T-helper 17 cell (primary cell): ENCODE measurements at places on chromosomes 2 and 18.

GRCh38 chr2:128456281-128456680 is 137.6 kb upstream of the HS6ST1 start:
- DNase-seq, result no peak

DNA sequence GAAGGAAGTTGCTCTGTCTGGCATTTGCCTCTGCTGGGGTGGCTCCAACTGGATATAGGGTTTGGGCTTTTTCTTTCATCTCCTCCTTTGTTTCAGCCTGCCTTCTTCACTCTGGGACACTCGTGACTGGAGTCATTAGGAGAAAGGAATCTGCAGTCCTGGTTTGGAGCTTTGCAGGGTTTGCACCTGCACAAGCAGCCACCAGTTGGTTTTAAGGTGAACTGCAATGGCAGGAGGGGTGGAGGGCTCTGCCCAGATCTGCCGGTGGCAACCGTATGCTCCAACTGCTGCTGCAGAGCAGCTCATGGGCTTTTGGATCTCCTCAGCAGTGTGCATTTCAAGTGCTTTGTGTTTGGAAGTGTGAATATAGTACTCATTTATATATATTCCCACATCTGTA is 131.3 kb upstream of the MGAT5 start:
- no peak for DNase-seq

DNA sequence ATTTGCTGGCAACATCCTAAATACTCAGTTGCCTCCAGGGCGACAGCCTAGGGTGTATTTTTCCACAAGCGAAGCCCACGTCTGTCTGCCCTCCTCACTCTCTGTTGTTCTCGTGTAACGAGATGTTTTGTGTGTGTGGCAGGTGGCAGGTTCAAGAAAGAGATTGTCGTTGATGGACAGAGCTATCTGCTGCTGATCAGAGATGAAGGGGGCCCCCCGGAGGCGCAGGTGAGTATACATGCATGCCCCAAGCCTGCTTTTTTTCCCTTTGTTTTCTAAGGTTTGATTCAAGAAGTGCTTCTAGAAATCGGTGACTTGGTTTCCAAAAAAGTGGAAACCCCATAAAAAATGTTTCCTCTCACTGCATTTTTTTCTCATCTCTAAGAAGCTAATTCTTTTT is 247.0 kb downstream of the AGAP1 start:
- DNase-seq, result no peak

DNA sequence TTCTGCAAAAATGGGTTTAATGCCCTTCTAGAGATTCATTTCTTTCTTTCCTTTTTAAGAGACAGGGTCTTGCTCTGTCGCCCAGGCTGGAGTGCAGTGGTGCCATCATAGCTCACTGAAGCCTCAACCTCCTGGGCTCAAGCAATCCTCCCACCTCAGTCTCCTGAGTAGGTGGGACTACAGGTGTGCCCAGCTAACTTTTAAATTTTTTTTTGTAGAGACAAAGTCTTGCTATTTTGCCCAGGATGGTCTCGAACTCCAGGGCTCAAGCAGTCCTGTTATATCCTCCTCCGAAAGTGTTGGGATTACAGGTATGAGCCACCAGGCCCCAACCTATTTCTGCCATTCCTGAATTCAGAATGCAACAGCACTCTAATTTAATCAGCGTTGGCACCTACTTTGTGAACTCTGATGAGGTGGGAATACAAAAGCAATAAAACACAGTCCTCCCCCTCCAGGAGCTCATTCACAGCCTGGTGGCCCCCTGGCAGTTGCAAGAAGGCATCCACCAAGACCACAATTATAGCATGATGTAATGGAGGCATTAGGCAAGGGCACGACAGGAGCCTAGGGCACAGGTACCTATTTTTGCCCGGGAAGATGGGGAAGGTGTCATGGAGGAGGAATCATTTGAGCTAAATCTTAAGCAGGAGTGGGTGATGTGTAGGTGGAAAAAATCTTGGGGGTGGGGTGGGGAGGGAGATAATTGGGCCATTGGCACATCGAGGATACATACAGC is 5.1 kb downstream of the RHOB start:
- no peak for DNase-seq

DNA sequence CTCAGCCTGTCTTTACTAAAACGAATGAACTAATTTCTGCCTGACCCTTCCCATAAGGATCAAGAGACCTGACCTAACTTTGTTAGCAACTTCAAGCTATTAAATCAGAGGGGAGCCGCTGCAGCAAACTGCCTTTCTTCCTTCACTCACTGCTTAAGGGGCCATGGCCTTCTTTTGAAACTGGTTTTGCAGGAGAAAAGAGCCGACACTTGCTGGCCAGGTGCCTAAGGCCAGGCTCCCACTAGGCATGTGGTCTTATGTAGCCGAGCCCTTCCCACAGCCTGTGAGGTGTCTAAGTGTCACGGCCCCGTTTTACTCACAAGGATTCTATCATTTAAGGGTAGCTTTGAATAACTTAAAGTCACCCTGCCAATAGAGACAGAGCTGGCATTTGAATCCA is 130.8 kb downstream of the ZNF236 start:
- DNase-seq, result no peak

- DNase-seq, result no peak
Measured at GRCh38 chr2:23662941-23663920, 263.7 kb downstream of the ATAD2B start.

- no peak for DNase-seq
Measured at GRCh38 chr2:29245742-29246382, 130.6 kb downstream of the CLIP4 start.

GRCh38 chr18:11437046-11437445 is 172.3 kb upstream of the SLC35G4 start:
- no peak for DNase-seq

DNA sequence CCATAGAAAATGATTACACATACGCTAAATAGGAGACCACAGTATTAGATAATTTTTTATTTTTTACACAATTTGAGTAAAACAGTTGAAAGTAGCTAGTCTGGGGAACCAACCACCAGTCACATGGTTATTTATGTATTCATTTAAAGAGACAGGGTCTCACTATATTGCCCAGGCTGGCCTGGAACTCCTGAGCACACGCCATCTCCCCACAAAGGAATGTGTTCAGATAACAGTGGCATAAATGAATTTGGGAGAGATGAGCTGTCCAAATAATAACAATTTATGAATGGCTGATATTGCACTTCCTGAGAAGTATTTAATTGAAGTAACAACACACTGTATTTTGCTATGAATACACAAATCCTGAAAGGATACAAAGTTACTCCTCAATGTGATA is 39.7 kb downstream of the KIDINS220 start:
- DNase-seq, result no peak
